Prostate gland (tissue), 2 donors: ENCODE measurements at places on chromosomes 6 and 20.

DNA sequence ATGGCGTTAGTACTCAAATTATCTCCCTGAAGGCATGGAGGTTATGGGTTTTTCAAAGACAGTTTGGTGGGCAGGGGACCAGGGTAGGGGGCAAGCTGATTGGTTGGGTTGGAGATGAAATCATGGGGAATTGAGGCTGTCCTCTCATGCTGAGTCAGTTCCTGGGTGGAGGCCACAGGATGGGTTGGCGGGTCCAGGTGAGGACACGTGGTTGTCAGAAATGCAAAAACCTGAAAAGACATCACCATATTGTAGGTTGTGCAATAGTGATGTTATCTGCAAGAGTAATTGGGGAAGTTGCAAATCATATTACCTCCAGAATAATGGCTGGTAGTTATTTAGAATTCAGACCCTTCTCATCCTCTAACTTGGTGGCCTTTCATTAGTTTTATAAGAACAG is 30.1 kb downstream of the GPX6 start:
- no peak overlapping the region for H3K27ac ChIP-seq
- no peaks in the 10 kb centered on the region for H3K36me3 ChIP-seq
- no peak overlapping the region for H3K4me3 ChIP-seq
- H3K4me1 ChIP-seq: no peaks in the 10 kb centered on the region
- peaks cover 3% of the 10 kb centered on the region for H3K27me3 ChIP-seq

- H3K27me3 ChIP-seq: no peaks in the 10 kb centered on the region
- H3K36me3 ChIP-seq: no peaks in the 10 kb centered on the region
- no peaks in the 10 kb centered on the region for H3K4me1 ChIP-seq
Measured at GRCh38 chr20:19977373-19977770, 39.8 kb upstream of the NAA20 start.

DNA sequence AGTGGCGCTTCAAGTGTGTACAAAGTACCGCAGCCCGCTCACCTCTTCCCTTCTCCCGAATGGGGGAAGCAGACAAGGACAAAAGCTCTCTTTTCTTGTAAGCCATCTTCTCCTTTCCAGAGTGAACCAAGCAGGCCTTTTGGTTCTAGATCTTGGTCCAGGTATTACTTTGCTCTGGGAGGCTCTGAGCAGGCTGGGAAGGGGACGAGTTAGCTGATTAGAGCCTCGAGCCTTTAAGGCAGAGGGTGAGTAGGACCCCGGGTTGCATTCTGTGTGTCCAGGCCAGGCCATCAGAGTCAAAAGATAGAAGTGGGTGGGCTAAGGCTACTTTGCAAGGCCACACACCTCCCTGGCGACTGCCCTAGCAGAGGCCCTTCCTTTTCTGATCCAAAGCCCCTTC is 57.6 kb downstream of the GTF2H5 start:
- no peaks in the 10 kb centered on the region for H3K36me3 ChIP-seq
- H3K4me3 ChIP-seq: no peak overlapping the region
- DNase-seq: no peak
- no peaks in the 10 kb centered on the region for H3K27me3 ChIP-seq
- no peaks in the 10 kb centered on the region for H3K4me1 ChIP-seq
- no peak overlapping the region for H3K27ac ChIP-seq

GRCh38 chr20:19915111-19915798 is 101.9 kb upstream of the NAA20 start:
- no peak for DNase-seq
- H3K27ac ChIP-seq: no peak overlapping the region
- no peaks in the 10 kb centered on the region for H3K27me3 ChIP-seq
- no peak overlapping the region for H3K4me3 ChIP-seq
- H3K36me3 ChIP-seq: no peaks in the 10 kb centered on the region

GRCh38 chr20:3580412-3580811 is 82.8 kb downstream of the GFRA4 start:
- no peak overlapping the region for H3K27ac ChIP-seq
- H3K4me3 ChIP-seq: no peak overlapping the region
- no peaks in the 10 kb centered on the region for H3K27me3 ChIP-seq
- no peaks in the 10 kb centered on the region for H3K4me1 ChIP-seq
- DNase-seq: no peak
- no peaks in the 10 kb centered on the region for H3K36me3 ChIP-seq

- no peak for DNase-seq
- H3K4me1 ChIP-seq: no peaks in the 10 kb centered on the region
Measured at GRCh38 chr6:9380568-9380967, 945.2 kb upstream of the SLC35B3 start.

- peak; percentile 55 for DNase-seq
- H3K27me3 ChIP-seq: no peaks in the 10 kb centered on the region
Measured at GRCh38 chr6:158605266-158605878, 39.2 kb downstream of the DYNLT1 start.

DNA sequence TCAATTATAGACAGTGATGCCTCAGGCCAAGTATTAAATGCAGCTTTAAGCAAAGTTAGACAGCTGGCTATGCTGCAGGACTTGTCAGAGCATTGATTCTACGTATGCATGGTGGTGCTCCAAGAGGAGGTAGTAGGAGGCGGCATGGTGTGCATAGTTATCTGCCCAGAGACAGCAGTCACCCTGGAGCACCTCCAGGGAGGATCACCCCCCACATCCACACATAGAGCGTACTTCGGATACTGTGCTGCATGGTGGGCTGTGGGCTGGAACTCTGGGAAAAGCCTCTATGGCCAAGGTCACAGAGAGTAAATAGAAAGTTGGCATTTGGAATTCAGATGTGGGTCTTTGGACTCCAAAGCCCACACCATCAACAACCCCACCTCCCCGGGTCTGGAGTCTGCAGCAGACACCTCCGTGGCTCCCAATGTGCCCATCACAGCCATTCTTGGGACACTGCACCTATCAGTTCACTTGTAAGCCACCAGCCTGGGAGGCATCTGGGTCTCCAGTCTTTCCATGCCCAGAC is 64.5 kb upstream of the STX16 start:
- H3K4me1 ChIP-seq: no peaks in the 10 kb centered on the region
- no peak overlapping the region for H3K4me3 ChIP-seq
- DNase-seq: no peak
- no peak overlapping the region for H3K27ac ChIP-seq
- H3K27me3 ChIP-seq: no peaks in the 10 kb centered on the region

DNA sequence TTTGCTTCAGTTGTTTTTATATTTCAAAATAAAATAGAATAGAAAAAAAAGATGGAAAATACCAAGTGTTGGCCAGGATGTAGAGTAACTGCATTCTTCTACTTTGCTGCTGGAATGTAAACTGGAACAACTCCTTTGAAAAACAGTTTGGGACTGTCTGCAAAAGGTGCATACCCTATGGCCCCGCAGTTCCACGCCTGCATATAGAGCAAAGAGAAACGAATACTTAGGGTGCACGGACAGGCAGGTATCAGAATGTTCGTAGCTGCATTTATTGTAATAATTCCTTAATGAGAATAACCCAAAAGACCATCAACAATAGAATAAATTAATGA is 603 bp upstream of the RAB23 start:
- no peaks in the 10 kb centered on the region for H3K36me3 ChIP-seq
- no peak for DNase-seq
- peak overlapping the region; percentile 93 for H3K27ac ChIP-seq
- peak overlapping the region; percentile 92 for H3K4me3 ChIP-seq

DNA sequence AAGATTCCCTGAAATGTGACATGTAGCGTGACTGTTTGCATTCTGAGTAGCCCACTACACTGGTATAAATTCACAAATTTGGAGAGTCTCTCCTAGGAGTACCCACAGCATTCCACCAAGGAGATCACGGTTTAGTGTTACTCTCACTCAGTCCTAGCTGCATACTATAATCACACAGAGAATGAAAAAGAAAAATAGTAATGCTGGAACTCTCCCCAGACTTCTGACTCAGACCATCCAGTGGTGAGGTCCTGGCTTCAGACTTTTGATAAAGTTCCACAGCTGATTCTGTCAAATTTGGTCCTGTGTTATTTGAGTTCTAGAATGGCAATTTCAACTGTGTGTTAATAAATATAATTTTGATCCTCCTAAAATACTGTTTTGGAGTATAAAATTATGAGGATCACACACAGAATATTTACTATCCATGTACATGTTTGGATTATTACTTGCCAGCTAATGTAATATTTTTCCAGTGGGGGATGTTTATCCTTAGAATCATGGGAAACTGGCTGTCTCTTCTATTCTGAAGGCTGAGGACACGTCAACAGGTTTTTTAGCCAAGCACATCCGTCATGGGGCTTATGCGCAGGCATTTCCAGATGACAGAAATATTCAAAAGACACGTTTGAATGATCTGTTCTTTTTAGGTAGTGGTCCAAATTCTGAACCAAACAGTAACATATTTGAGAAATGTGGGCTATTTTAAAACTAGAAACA is 5.1 kb upstream of the KIAA0408 start:
- no peak overlapping the region for H3K4me3 ChIP-seq
- DNase-seq: no peak
- no peaks in the 10 kb centered on the region for H3K4me1 ChIP-seq
- H3K27me3 ChIP-seq: no peaks in the 10 kb centered on the region
- peak overlapping the region; percentile 52 for H3K27ac ChIP-seq

DNA sequence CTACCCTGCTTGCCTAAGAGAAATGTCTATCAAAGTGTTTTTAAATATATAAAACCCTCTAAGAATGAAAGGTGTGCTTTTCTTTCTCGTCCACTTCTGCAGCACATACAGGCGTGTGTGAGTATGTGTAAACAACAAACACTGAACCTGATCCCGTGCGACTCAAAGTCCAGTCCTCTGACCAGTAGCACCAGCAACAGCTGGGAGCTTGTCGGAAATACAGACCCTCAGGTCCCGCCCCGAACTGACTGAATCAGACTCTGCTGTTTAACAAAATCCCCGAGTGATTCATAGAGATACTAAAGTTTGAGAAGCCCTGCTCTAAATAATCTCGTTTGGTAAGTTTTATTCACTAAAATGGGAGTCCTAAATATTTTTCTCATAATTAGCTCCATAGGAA is 208.0 kb upstream of the KCNQ5 start:
- no peaks in the 10 kb centered on the region for H3K27me3 ChIP-seq
- no peak for DNase-seq
- no peak overlapping the region for H3K4me3 ChIP-seq
- no peaks in the 10 kb centered on the region for H3K36me3 ChIP-seq

DNA sequence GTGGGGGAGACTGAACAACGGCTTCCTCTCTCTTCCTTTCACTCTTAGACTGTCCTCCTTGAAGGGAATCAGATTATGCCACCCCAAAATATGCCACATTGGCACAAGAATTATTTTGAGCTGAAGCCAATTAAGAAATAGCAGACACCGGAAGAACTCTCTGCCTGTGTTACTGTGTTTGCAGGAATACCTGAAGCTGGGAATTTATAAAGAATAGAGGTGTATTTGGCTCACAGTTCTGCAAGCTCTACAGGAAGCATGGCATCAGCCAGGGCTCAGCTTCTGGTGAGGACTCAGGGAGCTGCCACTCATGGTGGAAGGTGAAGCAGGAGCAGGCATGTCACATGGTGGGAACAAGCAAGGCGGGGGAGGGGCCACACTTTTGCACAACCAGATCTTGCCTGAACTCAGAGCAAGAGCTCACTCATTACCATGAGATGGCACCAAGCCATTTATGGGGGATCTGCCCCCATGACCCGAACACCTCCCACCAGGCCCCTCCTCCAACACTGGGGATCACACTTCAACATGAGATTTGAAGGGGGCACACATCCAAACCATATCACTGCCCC is 46.0 kb downstream of the PCNA start:
- H3K27me3 ChIP-seq: no peaks in the 10 kb centered on the region
- no peak for DNase-seq
- no peaks in the 10 kb centered on the region for H3K36me3 ChIP-seq
- no peak overlapping the region for H3K4me3 ChIP-seq
- peak overlapping the region; percentile 28 for H3K27ac ChIP-seq
- H3K4me1 ChIP-seq: no peaks in the 10 kb centered on the region

GRCh38 chr6:168358842-168359420 is 39.4 kb upstream of the DACT2 start:
- no peaks in the 10 kb centered on the region for H3K27me3 ChIP-seq
- H3K36me3 ChIP-seq: no peaks in the 10 kb centered on the region
- H3K27ac ChIP-seq: no peak overlapping the region
- no peak overlapping the region for H3K4me3 ChIP-seq

GRCh38 chr6:167796192-167796981 is 30.3 kb upstream of the AFDN start:
- peaks cover 2% of the 10 kb centered on the region for H3K4me1 ChIP-seq
- peak; percentile 81 for DNase-seq
- H3K27ac ChIP-seq: no peak overlapping the region
- H3K36me3 ChIP-seq: no peaks in the 10 kb centered on the region
- peak overlapping the region; percentile 3 for H3K4me3 ChIP-seq

DNA sequence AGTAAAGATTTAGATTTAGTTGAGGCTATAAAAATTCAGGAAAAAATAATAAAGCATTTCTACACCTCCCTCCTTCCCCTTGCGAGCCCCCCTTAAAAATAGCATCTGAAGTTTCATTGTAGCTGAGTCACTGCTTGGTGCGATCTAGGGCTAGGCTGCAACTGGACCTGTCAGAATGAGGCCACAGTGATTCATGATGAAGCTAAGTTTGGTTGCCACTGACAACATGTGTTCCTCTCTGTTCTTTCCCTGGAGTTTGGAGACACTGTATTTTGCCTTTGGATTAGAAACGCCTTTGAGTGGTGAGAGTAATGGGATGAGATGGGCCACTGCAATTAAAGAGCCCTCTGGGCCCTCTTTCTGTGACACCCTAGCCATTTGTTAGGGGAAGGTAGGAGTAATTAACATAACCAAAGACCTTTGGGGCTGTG is 334.1 kb downstream of the NRN1 start:
- DNase-seq: no peak
- H3K36me3 ChIP-seq: no peaks in the 10 kb centered on the region
- H3K4me1 ChIP-seq: no peaks in the 10 kb centered on the region
- H3K27me3 ChIP-seq: no peaks in the 10 kb centered on the region
- H3K27ac ChIP-seq: no peak overlapping the region
- no peak overlapping the region for H3K4me3 ChIP-seq

GRCh38 chr20:20915844-20916243 is 190.3 kb downstream of the LINC00237 start:
- no peak overlapping the region for H3K4me3 ChIP-seq
- no peaks in the 10 kb centered on the region for H3K36me3 ChIP-seq
- H3K4me1 ChIP-seq: no peaks in the 10 kb centered on the region
- H3K27ac ChIP-seq: no peak overlapping the region
- DNase-seq: no peak
- no peaks in the 10 kb centered on the region for H3K27me3 ChIP-seq

DNA sequence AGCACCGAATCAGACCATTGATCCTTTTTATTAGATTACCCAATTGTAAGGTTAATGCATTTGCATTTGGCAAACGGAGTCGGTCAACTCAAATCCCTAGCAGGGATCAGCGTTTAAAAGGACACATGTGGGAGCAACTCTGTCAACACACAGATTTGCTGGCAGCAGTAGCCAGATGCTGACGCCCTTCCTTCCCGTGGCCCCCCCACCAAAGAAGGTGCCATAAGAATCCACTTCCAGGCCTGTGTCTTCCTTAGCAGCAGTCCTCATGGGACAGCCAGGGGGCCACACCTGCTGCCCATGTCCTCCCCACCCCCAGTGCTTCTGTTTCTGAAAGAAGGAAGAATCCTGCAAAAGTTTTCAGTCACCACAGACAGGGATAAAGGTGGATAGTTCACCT is 24.5 kb upstream of the MAFB start:
- H3K4me1 ChIP-seq: no peaks in the 10 kb centered on the region
- H3K4me3 ChIP-seq: no peak overlapping the region
- no peaks in the 10 kb centered on the region for H3K27me3 ChIP-seq
- H3K36me3 ChIP-seq: no peaks in the 10 kb centered on the region
- no peak overlapping the region for H3K27ac ChIP-seq
- no peak for DNase-seq
